ENCODE measurements at places on chromosomes 16 and 17.

DNA sequence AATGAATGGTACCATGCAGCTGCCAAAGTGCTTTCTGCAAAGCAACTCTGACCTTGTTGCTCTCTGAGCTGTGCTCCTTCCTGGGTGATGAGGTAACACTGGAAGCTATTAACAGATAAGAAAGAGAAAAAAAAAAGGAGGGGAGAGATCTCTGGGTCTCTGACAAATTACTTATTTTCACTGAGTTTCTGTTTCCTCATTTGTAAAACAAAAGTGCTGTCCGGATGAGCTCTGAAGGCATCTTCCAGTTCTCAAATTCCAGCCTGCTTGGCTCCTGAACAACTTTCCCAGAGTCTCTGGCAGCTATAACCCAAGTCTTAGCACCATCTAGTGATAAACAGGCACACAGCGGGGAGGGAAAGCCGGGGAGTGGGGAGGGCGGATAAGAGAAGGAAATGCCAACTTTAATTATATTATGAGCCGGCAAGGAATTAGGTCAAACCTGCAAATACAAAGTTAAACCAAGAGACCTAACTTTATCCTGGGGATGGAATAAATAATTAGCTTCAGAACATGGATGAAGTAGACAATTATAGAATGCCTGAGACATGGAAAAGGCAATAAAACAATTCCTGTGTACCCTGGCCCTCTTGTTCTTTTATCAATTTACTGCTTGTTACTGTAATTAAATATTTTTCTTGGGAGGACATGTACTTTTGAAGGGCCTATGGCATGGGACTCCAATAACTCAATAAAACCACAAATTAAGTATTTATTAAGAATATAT lies 61.3 kb upstream of the KIFC3 start:
- peak; percentile 34 for DNase-seq

DNA sequence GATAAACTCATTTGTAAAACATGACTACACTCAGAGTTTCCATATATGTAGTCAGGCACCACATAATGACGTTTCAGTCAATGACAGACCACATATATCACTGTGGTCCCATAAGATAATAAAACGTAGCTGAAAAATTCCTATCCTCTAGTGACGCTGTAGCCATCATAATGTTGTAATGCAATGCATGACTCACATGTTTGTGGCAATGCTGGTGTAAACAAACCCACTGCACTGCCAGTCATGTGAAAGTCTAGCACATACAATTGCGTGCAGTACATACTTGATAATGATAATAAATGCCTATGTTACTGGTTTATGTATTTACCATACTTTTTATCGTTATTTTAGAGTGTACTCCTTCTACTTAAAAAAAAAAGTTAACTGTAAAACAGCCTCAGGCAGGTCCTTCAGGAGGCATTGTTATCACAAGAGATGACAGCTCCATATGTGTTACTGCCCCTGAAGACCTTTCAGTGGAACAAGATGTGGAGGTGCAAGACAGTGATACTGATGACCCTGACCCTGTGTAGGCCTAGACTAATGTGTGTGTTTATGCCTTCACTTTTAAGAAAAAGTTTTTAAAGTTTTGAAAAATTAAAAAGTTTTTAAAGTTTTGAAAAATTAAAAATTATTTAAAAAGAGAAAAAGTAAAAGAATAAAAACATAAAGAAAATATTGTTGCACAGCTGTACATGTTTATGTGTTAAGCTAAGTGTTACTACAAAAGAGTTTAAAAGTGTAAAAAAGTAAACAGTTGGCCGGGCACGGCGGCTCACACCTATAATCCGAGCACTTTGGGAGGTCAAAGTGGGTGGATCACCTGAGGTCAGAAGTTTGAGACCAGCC lies 9.0 kb downstream of the STAT5B start:
- DNase-seq: no peak

DNA sequence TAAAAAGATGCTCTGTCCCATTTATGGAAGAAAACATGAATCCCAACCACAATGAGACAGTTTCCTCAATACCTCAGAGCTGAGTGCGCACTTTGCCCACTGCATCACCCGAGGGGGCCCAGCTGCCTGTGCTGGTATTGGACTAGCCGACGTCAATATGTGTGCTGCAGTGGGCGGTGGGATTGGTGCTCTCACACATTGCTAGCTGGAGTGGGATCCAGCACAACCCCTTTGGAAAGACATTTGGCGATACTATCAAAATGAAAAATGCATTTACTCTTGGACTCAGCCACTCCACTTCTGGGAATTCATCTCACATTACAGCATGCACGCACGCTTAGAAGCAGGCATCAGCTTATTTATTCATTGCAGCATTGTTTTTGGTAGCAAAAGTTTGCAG lies 289.2 kb upstream of the FOXF1 start:
- no peak for DNase-seq

DNA sequence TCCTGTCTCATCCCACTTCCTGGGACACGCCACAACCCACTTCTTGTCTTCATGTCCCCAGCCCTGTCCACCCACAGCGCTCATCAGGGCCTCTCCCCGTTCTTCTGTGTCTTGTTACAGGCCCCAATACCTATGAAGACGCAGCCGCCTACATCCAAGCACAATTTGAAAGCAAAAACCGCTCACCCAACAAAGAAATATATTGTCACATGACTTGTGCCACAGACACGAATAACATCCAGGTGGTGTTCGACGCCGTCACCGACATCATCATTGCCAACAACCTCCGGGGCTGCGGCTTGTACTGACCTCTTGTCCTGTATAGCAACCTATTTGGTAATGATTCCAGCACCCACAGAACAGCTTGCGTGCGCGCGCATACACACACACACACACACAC lies 70.6 kb downstream of the AMFR start:
- DNase-seq: no peak

DNA sequence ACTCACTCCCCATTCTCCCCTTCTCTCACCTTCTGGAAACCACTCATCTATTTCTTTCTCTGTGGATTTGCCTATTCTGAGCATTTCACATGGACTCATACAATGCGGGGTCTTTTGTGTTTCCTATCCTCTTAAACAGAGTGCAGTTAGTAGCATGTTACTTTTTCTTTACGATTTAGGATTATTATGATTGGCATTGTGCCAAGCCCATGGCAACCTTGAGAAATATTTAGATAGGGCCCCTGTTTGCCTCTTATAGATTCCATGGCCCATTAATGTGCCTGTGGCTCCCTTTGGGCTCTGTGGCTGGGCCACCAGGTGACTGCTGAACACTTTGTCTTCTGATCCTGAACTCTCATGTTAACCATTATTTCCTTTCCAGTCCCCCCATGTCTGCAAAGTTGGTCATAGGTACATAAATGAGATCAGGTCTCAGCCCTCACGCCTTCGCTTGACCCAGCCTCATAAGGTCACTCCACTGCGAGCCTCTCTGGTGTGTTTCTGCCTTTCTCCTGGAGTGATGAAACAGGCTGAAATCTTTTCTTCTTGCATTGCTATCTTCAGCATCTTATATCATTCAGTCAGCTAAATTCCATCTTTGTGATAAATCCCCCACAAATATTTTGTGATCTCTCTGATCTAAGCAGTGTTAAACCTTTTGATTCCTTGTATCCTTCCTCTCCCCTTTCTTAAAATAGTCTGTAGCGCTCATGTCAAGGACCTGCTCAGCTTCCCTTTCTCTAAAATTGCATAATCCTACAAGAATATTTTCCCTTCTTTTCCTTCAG lies 44.0 kb downstream of the MYH3 start:
- no peak for DNase-seq

DNA sequence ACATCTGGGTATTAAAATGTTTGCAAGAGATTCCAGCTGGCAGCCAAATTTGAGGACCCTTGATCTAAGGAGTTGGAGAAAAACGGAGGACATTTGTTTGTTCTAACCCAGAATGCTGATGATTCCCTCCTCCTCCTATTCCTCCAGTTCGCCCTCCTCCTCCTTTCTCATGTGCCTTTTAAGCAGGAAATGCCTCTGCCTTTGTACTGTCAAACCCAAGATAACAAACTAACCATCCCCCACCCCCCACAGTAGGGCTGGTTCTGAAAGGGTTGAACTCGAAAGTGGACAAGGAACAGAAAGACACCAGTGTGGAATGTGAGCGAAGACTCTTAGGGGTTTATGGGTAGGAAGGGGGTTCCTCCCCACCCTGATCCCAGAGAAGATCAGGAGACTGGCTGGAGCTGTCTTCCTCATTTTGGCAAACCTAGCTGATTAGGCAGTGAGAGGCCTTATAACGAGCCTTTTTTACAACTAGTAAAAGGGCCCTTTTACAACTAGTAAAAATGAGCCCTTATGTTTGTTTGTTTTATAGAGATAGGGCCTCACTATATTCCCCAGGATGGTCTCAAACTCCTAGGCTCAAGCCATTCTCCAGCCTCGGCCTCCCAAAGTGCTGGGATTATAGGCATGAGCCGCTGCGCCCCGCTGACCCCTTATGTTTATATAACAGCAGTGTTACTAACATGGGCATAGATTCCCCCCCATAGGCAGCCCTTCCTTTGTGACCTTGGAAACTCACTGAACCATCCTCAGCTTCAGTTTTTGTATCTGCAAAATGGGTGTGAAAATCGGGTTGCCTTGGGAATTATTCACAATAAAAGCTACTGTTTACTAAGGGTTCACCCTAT lies 975 bp downstream of the CHD9 start:
- no peak for DNase-seq

- DNase-seq: no peak
These were observed 25.9 kb upstream of the LITAF start for GRCh38 chr16:11612665-11613025.

- no peak for DNase-seq
These were observed 3.1 kb upstream of the LIMD2 start for GRCh38 chr17:63703029-63703428.

GRCh38 chr16:2458887-2459646 lies 842 bp upstream of the TEDC2 start:
- no peak for DNase-seq

DNA sequence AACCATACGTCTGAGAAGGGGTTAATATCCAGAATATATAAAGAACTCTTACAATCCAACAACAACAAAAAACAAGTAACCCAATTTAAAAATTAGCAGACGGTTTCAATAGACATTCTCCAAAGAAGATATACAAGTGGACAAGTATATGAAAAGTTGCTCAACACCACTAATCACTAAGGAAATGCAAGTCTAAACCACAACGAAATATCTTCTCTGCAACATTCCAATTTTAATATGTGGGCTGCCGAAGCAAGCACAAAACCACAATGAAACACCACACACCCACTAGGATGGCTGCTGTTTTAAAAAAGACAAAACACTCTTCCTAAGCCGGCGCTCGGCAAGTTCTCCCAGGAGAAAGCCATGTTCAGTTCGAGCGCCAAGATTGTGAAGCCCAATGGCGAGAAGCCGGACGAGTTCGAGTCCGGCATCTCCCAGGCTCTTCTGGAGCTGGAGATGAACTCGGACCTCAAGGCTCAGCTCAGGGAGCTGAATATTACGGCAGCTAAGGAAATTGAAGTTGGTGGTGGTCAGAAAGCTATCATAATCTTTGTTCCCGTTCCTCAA lies 5.9 kb upstream of the SLC13A2 start:
- DNase-seq: no peak

- no peak for DNase-seq
These were observed 17.6 kb upstream of the SLC38A8 start for GRCh38 chr16:84059946-84060901.

GRCh38 chr17:47066095-47066494 lies 87.0 kb upstream of the RPRML start:
- no peak for DNase-seq

GRCh38 chr16:86578611-86579267 lies 390 bp downstream of the FOXL1 start:
- no peak for DNase-seq

DNA sequence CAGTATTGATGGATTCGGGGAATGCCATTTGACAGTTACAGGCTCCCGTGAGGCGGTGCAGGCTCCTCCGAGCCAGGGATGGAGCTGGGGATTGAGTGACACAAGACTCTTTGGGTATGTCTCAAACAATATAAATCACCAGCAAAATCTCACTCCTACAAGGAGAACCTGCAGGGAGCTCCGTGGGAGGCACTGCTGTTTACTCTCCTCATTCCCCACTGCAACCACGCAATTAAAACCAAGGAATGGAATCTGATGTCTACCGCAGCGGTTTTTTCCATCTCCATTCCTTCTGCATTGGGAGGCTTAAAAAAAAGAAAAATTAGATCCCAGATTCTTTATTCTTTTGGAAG lies 157.9 kb downstream of the WWOX start:
- DNase-seq: no peak

GRCh38 chr17:51257150-51258081 lies 2.4 kb downstream of the MBTD1 start:
- no peak for DNase-seq

DNA sequence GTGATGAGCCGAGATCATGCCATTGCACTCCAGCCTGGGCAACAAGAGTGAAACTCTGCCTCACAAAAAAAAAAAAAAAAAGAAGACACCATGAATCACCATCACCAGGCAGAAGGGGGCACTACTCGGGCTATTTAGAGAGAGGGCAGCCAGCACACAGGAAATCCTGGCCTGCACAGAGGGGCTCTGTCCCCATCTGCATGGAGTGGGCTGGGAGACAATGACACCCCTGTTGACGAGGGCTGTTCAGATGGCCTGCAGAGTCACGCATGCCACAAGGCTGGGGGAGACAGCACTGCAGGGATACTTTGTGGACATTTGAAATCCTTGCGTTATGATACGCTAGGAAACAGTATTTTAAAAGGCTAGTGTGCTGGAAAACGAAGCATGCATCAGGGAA lies 48.3 kb downstream of the CUEDC1 start:
- DNase-seq: no peak

GRCh38 chr17:8162997-8163977 lies 539 bp upstream of the VAMP2 start:
- no peak for DNase-seq

DNA sequence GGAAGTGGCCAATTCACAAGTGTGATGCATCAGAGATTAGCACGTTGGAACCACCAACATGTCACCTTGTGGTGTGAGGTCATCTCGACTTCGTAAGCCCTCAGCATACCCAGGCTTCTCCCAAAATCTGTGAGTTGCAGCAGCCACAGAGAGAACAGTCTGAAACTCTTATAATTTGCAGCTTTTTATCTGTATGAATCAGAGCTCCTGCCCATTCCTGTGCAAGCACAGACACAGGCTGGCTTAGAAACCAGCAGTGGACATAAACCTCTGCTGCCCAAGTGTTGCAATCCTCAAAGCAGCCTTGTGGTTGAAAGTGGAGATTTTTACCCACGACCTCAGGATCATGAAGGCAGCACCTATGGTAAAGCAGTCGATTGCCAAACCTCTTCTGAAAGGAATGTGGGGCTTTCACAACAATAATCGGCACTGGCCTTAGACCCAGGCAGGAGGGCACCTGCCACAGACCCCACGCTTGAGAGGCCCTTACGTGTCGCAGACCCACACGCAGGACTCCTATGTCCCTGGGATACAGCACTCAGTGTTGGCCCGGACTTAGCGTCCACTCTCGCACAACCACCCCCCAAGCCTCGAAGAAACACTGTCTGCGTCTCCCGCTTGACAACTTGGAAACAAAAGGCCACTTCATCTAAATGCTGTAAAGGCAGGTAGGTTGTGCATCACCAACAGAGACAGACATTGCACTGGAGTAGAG lies 24.5 kb upstream of the OSGIN1 start:
- no peak for DNase-seq

GRCh38 chr16:4936991-4937781 lies at the start of gene PPL:
Gene PPL (minus strand): TSS chr16:4937148. CDS start chr16:4937045, 103 bp downstream.
- peak; percentile 95 for DNase-seq

- no peak for DNase-seq
These were observed 30.7 kb upstream of the CDRT4 start for GRCh38 chr17:15498107-15498506.

- peak; percentile 37 for DNase-seq
These were observed 7.1 kb upstream of the LGALS3BP start for GRCh38 chr17:78986649-78987328.

- no peak for DNase-seq
These were observed 391.4 kb downstream of the UTP18 start for GRCh38 chr17:51651513-51652298.

GRCh38 chr17:5665164-5665563 lies 80.9 kb upstream of the NLRP1 start:
- no peak for DNase-seq
